ENCODE measurements at places on chromosomes 3 and 15.

GRCh38 chr15:40511472-40512133 is 40.8 kb downstream of the CHST14 start:
- DNase-seq: no peak

GRCh38 chr3:105518806-105519418 is 152.2 kb downstream of the ALCAM start:
- no peak for DNase-seq

DNA sequence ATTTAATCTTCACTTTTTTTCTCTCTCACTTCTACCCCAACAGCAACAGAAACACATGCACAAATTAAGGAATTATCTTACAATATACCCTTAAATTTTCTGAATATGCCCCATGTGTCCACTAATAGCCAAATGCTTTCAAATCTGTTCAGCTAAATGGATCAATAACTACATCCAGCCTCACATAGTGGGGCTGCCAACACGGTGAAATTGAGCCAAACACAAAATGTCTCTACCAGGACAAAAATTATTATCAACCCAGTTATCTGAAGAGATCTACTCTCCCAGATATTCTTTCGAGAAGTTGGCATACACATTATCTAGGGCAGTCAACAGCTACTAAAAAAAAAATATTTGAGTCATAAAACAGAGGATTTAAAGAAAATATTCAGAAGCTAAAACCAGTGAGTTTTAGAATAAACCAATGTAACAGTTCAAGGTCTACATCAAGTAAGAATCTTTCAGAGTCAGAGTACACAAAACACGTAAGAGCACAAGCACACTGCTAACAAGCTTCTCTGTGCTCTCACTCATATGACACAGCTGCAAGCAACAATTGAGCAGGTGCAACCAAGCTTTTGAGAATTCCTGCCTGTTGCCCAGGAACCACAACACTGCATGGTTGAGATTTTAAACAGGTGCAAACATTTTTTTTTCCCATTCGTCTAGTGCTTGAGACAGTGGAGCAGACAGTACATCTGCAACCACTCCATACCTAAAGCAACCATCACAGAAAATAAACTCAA is 247.7 kb downstream of the ZBTB20 start:
- DNase-seq: no peak

DNA sequence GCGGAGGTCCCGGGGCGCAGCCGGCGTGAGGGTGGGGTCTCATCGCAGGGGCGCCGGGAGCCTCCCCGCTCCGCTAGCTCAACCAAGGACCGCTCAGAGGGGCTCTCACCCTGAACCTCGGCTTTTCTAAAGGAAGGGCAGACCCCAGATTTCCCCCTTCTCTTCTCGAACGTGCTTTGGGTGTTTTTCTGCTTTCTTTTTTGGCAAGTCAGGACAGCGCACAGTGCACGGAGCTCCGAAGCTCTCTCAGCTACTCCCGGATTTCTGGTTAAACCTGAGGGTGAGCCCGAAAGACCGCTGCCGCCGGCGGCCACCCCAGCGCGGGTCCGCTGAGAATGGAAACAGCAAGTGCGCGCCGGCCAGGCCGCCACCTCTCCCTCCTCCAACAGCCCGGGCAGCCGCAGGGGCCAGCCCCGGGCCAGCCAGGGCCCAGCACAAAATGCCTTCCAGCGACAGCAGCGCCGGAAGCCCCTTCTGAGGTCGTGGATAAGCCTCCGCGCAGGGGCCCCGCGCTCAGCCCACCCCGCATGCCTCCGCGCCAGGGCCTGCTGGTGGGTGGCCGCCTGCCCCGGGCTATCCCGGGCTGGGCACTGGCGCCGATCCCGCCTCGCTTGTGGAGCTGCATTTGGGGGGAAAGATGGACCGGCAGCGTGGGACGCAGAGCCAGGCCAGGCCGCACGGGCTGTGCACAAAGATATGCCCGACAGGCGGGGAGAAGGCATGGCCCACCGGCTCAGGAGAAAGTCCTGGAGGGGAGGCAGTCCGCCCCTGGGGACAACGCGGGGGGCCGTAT is 8.2 kb upstream of the OCA2 start:
- peak; percentile 64 for DNase-seq

DNA sequence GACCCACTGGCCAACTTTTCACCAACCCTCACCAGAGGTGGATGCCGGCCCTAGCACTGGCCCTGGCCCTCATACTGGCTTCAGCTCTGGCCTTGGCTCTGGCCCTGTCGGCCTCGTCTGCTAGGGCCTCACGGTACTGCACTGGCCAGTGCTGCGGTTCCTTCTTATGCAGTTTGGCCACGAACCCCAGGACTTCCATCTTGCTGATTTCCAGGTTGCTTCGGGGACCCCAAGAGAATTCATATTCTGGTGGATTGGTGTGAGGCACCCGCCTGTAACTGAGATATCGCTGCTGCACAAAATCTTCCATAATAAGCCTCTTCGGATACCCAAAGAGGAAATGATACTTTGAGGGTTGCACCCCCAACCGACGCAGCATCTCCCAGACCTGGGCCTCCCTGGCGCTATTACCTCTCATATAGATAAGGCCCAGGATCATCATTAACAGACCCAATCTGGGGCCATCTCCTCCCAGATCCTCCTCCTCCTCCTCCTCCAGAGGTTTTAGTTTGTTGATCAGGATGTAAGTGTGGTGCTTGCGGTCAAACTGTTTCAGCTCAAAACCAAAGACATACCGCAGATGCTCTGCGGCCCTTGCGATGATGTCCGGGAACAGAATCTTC is 883 bp downstream of the MAGEF1 start:
- peak; percentile 60 for DNase-seq

- no peak for DNase-seq
Observed at GRCh38 chr15:69659454-69660050, 206.9 kb downstream of the RPLP1 start.

DNA sequence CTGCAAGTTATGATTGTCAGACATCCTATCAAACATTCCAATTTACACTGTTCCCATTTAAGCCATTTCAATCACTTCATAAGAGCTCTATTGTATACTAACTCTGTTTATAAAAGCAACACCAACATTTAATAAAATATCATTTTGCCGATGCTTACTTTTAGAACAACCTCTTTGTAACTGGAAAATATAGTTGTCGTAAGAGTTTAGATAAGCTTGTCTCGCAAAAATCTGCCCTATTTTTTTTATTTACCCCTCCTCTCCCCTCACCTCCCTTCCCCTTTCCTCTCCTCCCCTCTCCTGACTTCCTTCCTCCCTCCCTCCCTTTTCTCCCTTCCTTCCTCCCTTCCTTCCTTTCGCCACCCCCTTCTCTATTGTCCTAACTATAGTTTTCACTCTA is 105.7 kb upstream of the PEX5L start:
- no peak for DNase-seq

DNA sequence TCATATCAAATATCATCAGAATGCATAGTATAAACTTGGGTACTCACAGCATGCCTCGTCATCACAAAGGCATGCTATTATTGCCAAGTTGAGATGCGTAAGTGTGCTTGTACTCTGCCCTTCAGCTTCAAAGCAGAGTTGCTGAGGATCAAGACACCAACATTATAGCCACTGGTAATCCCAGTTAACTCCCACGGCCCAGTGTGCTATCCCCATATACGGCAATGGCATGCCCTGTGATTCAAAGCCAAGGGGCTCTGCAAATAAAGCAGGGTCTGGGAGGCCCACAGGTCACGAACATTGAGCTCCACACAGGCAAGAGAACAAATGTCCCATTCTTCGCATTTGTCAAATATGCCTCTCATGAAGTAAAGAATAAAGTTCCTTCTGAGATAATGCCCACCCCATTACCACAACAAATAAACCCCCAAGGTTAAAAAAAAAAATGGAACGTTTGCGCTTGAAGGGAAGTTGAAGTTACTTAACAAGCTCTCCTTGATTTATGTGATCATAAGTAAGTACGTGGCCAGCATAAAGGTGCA is 298.1 kb upstream of the NECTIN3 start:
- DNase-seq: no peak

Data from ascending aorta (tissue), 2 donors.